ENCODE measurements at places on chromosomes 4 and X.

- H3K4me3 ChIP-seq: no peak overlapping the region
- H3K36me3 ChIP-seq: peaks cover 99% of the 10 kb centered on the region
- no peaks in the 10 kb centered on the region for H3K27me3 ChIP-seq
- peaks cover 10% of the 10 kb centered on the region for H3K4me1 ChIP-seq
- DNase-seq: no peak
- H3K27ac ChIP-seq: peak overlapping the region; percentile 40
Measured at GRCh38 chr4:2942037-2942531, 21.1 kb downstream of the NOP14 start.

- H3K4me1 ChIP-seq: peaks cover 6% of the 10 kb centered on the region
- no peak overlapping the region for H3K4me3 ChIP-seq
- H3K27ac ChIP-seq: no peak overlapping the region
- DNase-seq: peak; percentile 70
Measured at GRCh38 chr4:11424000-11424399, 4.7 kb downstream of the HS3ST1 start.

- DNase-seq: peak; percentile 34
- H3K4me1 ChIP-seq: peaks cover 9% of the 10 kb centered on the region
- H3K27me3 ChIP-seq: no peaks in the 10 kb centered on the region
- H3K27ac ChIP-seq: no peak overlapping the region
Measured at GRCh38 chrX:110021258-110022022, 18.5 kb downstream of the TMEM164 start.

DNA sequence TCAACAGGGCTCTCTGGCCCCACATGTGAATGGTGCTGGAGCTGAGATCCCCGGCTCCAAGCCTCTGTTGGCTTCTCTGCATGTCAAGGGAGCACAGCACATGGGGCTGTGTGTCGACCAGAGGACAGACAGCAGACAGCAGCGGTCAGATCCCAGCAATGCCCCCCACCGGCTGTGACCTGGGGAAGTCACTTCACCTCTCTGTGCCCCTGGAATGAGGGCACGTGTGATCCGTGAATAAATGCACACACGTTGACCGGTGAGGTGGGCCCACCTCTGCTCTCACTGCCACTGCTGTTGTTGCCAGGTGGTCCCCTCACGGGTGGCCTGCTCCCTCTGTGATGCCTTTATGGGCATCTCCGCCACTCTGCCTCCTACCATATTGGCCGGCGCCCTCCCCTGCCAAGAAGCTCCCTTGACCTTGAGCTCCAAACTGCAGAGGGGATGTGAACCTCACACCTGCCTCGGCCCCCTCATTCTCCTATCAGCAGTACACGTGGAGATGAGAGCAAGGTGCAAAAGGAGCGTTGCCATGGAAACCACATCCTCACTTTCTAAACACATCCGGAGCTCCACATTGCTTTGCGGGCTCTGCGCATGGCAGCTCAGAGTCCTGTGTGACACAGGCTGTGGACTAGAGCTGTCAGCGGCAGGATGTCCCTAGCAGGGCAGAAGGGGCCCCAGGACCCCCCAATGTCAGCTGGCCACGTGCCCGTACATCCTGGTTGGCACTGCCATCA is 75.4 kb downstream of the ABLIM2 start:
- no peaks in the 10 kb centered on the region for H3K36me3 ChIP-seq
- H3K27me3 ChIP-seq: peaks cover 35% of the 10 kb centered on the region
- DNase-seq: no peak
- no peak overlapping the region for H3K4me3 ChIP-seq
- H3K4me1 ChIP-seq: peaks cover 6% of the 10 kb centered on the region

DNA sequence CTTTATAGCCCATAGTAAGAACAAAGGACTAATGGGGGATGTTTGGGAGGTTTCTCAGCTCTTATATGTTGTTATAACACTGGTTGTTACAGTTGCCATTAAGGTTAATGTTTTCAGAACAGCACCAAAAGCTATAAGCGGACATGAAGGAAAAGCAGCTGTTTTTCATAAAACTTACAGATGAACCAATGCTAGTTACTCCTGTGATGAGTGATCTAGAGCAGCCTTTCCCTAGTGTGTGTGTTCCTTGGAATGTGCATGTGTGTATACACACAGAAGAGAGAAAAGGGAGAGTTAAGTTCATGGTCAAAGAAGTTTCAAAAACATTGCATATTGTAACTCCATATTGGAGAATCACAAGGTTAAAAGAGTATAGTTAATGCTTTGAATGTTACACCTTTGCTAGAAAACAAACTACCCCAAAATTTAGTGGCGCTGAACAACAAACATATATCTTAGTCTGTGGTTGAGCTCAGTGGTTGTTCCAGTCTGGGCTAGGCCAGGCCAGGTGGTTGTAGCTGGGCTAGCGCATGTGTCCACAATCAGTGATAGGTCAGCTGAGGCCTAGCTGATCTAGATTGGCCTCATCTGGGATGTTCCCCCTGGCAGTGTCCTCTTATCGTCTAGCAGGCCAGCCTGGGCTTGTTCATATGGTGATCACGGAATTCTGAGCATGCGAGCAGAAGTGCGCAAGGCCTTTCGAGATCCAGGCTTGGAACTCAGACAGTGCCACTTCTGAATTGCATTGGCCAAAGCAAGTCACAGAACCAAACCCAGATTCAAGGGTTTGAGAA is 151.0 kb downstream of the NHS start:
- H3K4me3 ChIP-seq: no peak overlapping the region
- DNase-seq: no peak
- H3K4me1 ChIP-seq: no peaks in the 10 kb centered on the region
- peaks cover 6% of the 10 kb centered on the region for H3K36me3 ChIP-seq
- no peak overlapping the region for H3K27ac ChIP-seq

- DNase-seq: peak; percentile 57
- H3K36me3 ChIP-seq: no peaks in the 10 kb centered on the region
- no peak overlapping the region for H3K27ac ChIP-seq
- no peaks in the 10 kb centered on the region for H3K4me1 ChIP-seq
- H3K27me3 ChIP-seq: peaks cover 53% of the 10 kb centered on the region
Measured at GRCh38 chrX:107146670-107147069, 28.0 kb upstream of the RBM41 start.

GRCh38 chrX:70117738-70118137 is 15.5 kb upstream of the IGBP1 start:
- DNase-seq: no peak
- H3K4me3 ChIP-seq: no peak overlapping the region
- no peaks in the 10 kb centered on the region for H3K36me3 ChIP-seq
- no peaks in the 10 kb centered on the region for H3K4me1 ChIP-seq
- H3K27me3 ChIP-seq: peaks cover 14% of the 10 kb centered on the region

GRCh38 chr4:8726344-8726851 is 133.8 kb downstream of the CPZ start:
- H3K4me3 ChIP-seq: no peak overlapping the region
- peaks cover 13% of the 10 kb centered on the region for H3K27me3 ChIP-seq
- no peak overlapping the region for H3K27ac ChIP-seq
- DNase-seq: no peak

DNA sequence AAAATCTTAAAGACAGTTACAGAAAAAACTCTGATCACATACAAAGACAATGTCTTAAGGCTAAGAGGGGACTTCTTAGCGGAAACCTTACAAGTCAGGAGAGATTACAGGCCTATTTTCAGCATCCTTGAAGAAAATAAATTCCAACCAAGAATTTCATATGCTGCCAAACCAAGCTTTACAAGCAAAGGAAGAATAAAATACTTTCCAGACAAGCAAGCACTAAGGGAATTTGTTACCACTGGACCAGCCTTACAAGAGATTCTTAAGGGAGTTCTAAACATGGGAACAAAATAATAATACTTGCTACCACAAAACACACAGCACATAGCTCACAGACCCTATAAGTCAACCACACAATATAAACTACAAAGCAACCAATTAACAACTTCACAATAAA is 255.8 kb upstream of the ZFP42 start:
- H3K36me3 ChIP-seq: no peaks in the 10 kb centered on the region
- no peaks in the 10 kb centered on the region for H3K27me3 ChIP-seq
- H3K4me3 ChIP-seq: no peak overlapping the region
- H3K4me1 ChIP-seq: no peaks in the 10 kb centered on the region
- DNase-seq: no peak
- H3K27ac ChIP-seq: no peak overlapping the region

DNA sequence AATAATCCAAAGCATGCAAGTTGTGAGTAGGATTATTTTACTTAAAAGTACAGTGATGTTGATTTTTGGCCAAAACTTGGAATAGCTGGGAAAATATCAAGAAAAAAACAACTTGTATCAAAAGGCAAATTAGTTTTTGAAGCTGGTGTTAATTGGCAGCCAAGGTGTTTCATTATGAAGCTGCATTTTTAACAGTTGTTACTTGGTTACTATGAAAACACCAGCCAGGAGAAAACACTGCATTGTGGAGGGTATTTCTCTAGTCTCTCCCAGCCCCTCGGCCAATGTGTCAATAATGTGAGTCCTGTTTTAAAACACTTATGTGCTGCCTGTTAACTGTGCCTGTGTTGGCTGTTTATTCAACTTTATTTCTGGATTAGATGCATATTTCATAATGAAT is 733.4 kb downstream of the ADGRL3 start:
- H3K36me3 ChIP-seq: no peaks in the 10 kb centered on the region
- H3K4me1 ChIP-seq: peaks cover 8% of the 10 kb centered on the region
- no peak for DNase-seq
- no peak overlapping the region for H3K4me3 ChIP-seq
- no peak overlapping the region for H3K27ac ChIP-seq

DNA sequence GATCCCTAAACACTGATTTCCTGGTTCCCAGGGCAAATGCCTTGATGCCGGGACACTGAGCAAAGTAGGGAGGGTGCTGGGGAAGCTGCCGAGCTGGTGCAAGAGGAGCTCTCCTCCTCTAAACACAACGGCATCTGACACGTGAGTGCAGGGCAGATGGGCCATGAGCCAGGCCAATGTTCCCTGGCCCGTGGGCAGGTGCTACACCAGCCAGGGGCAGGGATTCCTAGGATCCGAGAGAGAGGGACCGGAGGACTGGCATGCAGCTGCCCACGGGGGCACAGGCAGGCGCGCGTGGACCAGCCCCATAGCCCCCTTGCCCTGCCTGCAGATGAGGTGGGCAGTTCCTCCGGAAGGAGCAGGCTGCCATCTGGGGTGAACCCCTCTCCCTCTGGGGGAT is 66.8 kb upstream of the AFAP1 start:
- no peak overlapping the region for H3K27ac ChIP-seq
- no peak for DNase-seq
- H3K4me3 ChIP-seq: no peak overlapping the region
- peaks cover 34% of the 10 kb centered on the region for H3K27me3 ChIP-seq
- H3K4me1 ChIP-seq: no peaks in the 10 kb centered on the region

- H3K4me1 ChIP-seq: no peaks in the 10 kb centered on the region
- H3K27me3 ChIP-seq: peaks cover 67% of the 10 kb centered on the region
- H3K4me3 ChIP-seq: no peak overlapping the region
- no peak overlapping the region for H3K27ac ChIP-seq
- no peak for DNase-seq
- H3K36me3 ChIP-seq: no peaks in the 10 kb centered on the region
Measured at GRCh38 chrX:112056476-112056875, 26.1 kb downstream of the TRPC5 start.

DNA sequence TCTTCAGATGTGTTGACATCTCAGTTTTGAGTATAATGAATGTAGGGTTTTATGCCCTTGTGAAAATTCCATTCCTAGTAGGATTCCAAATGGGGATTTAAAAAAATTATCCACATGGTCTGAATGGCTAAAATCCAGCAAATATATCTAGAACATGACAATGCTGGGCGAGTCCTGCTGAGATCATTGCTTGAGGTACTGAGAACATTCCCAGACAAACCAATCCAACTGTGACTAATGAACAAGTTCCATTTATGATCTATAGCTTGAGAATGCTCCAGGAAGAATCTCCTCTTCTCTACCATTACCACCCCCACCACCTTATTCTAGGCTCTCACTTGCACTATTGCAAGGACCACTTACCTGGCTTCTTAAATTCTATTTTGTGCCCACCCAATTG is 77.2 kb upstream of the IL1RAPL2 start:
- no peaks in the 10 kb centered on the region for H3K36me3 ChIP-seq
- no peaks in the 10 kb centered on the region for H3K4me1 ChIP-seq
- DNase-seq: no peak

DNA sequence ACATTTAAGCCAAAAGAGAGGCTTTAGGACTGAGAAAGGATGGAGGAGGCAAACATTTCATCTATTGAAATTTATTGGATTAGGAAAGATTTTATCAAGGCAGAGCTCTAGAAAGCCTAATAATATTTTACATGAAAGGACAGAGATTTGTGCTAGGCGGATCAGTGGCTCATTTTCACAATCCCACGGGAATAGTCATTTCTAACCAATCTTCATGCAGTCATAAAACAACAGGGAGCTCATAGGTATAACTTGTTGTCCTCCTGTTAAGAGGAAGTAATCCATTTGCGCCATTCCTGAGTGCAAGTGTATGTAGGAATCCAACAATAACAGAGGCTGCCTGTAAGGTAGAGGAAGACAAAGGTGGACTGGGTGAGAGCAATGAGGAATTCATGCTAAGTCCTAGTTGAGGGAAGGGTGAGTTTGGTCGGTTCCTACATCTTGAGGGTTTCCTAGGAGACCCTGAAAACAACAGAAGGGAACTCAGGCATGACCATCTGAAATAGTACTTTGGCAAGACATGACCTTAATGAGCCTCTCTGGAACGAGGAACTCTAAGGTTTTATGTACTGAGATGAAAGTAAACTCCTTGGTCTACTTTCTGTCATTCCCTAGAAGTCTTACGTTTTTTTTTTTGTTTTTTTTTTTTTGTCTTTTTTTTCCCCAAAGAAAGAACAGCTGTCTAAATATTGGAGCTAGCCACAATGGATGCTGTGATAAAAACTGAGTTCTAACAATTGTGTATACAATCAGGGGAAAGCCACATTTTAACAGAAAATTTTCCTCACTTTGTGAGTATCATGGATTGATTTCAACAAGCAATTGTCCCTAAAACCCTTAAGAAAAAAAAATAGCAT is 89.7 kb downstream of the GEMIN8 start:
- peaks cover 58% of the 10 kb centered on the region for H3K27me3 ChIP-seq
- H3K4me3 ChIP-seq: no peak overlapping the region
- no peaks in the 10 kb centered on the region for H3K4me1 ChIP-seq
- no peaks in the 10 kb centered on the region for H3K36me3 ChIP-seq

DNA sequence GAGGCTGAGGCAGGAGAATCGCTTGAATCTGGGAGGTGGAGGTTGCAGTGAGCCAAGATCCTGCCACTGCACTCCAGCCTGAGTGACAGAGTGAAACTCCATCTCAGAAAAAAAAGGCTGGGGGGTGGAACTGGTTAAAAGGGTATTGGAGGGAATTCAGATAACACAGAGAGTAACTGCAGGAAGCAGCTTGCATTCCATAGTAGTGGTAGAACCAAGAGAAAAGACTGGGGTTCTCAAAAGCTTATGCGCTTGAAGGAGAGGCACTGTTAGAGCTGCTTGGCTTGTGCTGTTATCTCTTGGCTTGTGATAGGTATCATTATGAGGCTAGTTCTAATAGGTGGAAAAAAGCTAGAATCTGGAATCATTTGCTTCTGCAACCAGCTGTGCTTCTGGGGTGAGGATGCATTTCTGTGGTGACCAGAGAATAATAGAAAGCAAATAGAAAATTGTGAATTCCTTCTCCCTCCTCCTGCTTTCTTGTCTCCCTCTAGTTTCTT is 91.2 kb upstream of the ELOVL6 start:
- DNase-seq: no peak
- no peak overlapping the region for H3K4me3 ChIP-seq
- H3K36me3 ChIP-seq: no peaks in the 10 kb centered on the region
- H3K27me3 ChIP-seq: no peaks in the 10 kb centered on the region
- H3K4me1 ChIP-seq: peaks cover 6% of the 10 kb centered on the region

GRCh38 chr4:7761312-7761711 is 178.3 kb downstream of the AFAP1 start:
- H3K4me1 ChIP-seq: no peaks in the 10 kb centered on the region
- no peaks in the 10 kb centered on the region for H3K27me3 ChIP-seq
- peaks cover 23% of the 10 kb centered on the region for H3K36me3 ChIP-seq
- no peak for DNase-seq
- no peak overlapping the region for H3K4me3 ChIP-seq

Measured in MCF 10A (cell line).